Stimulated activated CD4-positive, alpha-beta T cell treated with anti-CD3 and anti-CD28 coated beads, Interleukin-1b, Interleukin-23, amount 100 ng/mL, for 24 hours (primary cell): ENCODE measurements at places on chromosomes 6 and 20.

- no peak for DNase-seq
These were observed 36.4 kb upstream of the KHDC1 start for GRCh38 chr6:73299151-73299971.

GRCh38 chr20:22719167-22719591 lies 134.8 kb upstream of the FOXA2 start:
- DNase-seq = no peak

DNA sequence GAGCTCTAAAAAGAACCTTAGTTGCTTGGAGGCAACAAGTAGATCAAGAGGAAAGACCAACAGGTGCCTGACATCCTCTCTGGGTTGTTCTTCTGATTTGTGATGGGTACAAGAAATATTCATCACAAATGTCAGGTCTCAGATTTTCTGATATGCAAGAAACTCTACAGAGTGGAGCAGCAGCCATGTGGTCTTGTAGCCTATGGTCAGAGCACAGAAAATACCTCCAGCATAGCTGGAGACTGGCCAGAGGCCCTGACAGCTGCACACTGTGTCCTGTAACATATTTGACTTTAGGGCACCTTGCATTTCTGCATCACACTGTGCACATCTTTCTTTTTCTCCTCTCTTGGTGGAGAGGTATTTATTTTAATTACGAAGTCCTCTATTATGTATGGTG lies 116.3 kb downstream of the GMPR start:
- no peak for DNase-seq

- DNase-seq = no peak
These were observed 32.9 kb upstream of the PRSS35 start for GRCh38 chr6:83479389-83479788.

GRCh38 chr6:111096246-111096645 lies 8.9 kb downstream of the SLC16A10 start:
- peak; percentile 12 for DNase-seq

GRCh38 chr6:150076196-150076893 lies 7.4 kb upstream of the ULBP3 start:
- no peak for DNase-seq

- no peak for DNase-seq
These were observed 839.4 kb downstream of the MAFB start for GRCh38 chr20:39849664-39850063.

DNA sequence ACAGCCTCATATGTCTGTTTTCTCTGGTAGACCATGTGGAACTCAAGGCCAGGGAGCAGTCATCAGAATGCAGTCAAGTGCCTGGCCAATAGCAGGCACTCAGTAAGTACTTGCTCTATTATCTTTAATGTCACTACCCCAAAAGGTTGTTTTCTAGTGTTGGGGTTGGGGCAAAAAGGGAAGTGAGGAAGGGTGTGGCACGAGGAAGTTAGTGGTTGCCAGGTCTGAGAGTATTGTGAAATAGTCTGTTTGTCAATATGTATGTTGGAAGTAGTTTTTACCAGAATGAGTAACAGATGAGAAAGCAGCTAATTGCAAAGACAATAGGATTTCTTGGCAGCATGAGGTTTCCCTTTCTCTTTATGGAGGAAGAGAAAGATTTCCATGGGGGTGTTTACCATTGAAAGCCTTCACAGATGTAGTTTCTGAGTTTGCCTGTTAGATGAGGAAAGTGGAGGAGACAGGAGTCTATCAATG lies 59.5 kb upstream of the ARMH2 start:
- no peak for DNase-seq

GRCh38 chr20:31543966-31544598 lies 29.8 kb downstream of the HM13 start:
- DNase-seq = no peak

GRCh38 chr6:118485601-118486550 lies 62.2 kb upstream of the PLN start:
- no peak for DNase-seq

- DNase-seq = no peak
These were observed 172.4 kb downstream of the GJA10 start for GRCh38 chr6:90066697-90067096.

DNA sequence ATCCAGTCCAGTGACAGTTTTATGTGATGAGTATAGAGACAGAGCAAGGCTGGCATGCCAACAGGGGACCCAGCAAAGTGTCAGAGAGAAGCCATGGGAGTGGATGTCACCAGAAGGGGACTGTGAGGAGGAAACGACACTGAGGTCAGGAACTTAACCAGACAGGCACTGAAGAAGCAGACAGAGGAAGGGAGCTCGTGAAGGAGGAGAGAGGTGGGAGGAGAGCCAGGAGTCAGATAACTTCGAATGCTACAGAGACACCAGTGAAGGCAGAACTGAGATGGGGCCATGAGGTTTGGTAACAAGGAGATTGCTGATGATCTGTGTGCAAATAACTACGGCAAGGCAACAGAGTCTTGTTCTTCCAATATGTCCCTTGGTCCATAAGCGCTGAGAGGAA lies 211.1 kb upstream of the FOXA2 start:
- no peak for DNase-seq

- no peak for DNase-seq
These were observed 57.0 kb upstream of the STX16 start for GRCh38 chr20:58593880-58594638.

DNA sequence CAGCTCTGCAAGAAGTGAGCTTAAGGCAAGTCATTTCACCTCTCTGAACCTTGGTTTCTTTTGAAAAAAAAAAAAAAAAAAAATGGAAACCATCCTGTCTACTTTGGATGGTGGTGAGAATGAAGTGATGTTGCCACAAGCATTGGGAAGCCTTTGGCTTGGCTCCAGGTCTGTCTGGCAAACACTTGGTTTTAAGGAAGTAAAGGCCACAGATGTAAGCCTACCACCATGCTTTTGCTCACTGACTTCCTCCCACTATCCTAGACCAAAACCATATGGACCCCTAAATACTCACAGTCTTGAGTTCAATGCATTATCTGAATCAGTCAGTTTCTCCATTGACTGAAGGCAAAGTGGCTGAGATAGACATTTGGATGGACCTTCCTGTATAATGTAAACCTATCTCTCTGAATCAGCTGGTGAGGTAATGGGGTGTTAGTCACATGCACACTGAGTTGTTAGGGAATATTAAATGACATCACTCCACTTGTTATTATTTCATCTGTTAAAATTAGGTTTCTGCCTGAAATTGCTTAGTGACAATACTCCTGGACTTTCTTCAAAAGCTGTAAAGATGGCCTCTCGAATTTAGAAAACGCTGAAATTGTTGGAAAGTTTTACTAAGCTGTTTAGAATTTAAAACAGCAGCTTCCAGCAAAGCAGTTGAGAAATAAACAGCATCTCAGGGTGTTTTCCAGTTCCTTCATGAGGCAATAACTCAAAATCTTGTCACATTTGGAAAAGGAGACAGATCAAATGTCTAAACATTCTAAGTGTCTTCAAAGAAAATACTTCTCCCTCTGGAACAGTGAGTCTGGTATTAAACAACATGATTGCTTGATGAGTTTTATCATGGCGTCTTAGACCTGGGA lies 833.5 kb downstream of the DHX35 start:
- DNase-seq = no peak

DNA sequence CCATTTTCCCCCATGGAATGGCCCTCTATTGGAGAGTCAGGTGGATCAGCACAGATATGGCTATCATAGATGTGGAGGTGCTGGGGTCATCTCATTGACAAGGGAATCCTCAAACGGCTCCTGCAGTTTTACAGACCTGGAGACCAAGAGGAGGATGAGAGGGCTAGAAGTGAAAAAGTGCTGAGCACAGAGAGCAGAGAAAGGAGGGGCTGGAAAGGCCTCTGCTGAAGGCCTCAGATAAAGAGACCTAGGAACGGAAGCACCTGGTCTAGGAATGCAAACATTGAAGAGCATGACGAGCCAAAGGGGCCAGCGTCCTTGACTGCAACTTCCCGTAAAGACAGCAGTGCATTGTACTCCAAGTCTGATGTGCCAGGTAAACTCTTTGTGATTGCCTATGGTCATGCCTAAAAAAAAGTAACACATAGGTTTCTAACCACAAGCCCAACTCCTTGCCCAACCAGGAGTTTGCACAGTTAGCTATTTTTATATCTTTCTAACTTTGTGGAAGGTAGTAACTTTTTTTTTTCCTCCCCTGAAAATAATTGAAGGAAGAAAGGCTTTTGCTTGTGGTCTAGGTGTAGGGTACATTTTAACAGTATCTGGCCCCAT lies 15.2 kb downstream of the RSPH4A start:
- no peak for DNase-seq

- DNase-seq = no peak
These were observed 1.2 kb downstream of the NAA20 start for GRCh38 chr20:20018366-20018765.

GRCh38 chr20:20463933-20464374 lies 96.0 kb downstream of the INSM1 start:
- no peak for DNase-seq

DNA sequence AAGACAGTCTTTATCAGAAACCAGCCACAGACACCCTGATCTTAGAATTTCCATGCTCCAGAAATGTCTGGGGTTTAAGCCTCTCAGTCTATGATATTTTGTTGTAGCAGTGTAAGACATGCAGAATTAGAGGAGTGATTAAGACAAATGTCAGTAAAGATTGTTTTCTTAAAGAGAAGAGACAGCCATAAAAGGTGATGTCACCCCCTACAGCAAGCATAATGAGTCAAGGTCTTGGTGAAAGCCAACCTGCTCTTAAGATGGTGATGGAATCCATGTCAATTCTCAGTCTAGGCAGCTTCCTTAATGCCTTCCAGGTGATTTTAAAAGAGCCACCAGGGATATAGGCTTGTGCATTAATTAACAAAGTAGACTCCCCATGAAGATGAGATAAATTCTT lies 849.9 kb upstream of the EPHA7 start:
- DNase-seq = no peak

DNA sequence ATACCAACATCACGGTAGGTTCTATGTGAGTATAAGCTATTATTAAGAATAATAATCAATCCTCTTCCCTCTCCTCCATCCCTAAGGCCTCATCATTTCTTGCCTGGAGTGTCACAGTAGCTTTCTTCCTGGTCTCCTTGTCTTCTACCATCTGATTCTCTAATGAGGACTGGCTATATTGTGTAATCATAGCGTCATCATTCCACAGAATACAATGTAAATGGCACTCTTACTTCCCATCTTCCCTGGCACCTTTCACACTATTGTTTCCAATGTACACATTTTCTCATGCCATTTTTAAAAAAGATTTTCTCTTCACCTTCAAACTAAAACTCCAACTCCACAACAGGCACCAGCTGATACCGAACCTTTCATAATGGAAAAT lies 2.2 kb upstream of the BTN3A2 start:
- no peak for DNase-seq

- no peak for DNase-seq
These were observed 15.0 kb upstream of the MAP1LC3A start for GRCh38 chr20:34543463-34544056.

DNA sequence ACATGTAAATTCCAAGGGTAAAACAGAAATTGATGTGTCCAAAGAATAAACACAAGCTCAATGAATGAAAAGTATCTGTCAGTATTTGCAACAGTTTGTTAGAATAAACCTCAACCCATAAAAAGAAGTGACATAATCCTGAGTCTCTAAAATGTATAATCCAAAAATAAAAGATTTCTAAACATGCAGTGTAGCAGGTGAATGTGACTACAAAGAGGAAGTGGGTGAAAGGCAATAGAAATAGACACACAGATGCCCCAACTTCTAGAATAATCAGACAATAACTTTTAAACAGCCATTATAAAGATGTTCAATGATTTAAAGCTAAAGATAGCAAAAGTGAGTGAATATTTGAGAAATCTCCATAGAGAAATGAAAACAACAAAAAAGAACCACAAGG lies 1009.2 kb upstream of the GJE1 start:
- no peak for DNase-seq

GRCh38 chr6:15623276-15624116 lies 39.3 kb downstream of the DTNBP1 start:
- DNase-seq = no peak

- DNase-seq = no peak
These were observed 58.6 kb upstream of the EEF1A1 start for GRCh38 chr6:73579389-73579788.

- DNase-seq = no peak
These were observed 145.2 kb downstream of the COL21A1 start for GRCh38 chr6:56102216-56102615.

DNA sequence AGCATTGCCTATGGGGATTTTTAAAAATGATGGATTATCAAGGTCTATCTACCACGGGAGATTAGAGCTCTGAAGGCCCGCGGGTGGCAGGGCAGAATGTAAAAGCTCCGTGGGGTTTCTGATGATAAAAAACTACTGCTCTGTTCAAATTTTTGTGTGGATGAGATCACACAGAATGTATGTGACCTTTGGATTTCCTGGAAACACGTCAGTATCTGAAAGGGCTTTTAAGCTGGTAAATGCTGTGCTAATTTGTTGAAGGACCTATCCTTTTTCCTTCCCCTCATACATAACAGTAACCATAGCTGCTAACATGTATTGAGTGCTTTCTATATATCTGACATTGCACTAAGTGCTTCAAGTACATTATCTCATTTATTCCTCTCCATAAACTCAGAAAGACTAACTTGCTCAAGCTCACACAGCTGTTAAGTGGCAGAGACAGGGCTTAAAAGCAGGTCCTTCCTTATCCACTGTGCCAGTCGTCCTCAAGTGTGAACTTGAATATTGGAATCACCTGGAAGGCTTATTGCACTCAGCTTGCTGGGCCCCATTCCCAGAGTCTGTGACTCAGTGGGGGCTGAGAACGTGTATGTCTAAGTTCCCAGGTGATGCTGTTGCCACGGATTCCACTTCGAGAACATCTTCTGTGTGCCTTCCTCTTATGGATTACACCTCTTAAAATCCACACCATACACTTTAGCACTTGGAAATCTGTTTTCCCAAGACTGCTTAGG lies 1.9 kb upstream of the TMEM242 start:
- no peak for DNase-seq

DNA sequence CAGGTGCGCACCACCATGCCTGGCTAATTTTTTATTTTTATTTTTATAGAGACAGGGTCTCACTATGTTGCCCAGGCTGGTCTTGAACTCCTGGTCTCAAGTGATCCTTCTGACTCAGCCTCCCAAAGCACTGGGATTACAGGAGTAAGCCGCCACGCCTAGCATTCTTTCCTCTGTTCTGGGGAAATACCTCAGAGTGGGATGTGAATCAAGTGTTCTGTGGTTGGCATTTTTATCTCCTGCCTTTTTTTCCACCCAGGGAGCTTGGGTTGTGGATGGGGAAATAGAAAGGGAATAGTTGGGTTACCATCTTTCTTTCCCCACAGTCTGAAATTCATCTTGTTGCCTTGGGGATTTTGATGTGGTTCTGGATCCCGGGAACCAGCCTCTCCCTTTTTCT lies 24.1 kb downstream of the TFAP2C start:
- DNase-seq = no peak

GRCh38 chr6:39899554-39900295 lies 34.5 kb downstream of the MOCS1 start:
- DNase-seq = no peak

GRCh38 chr6:100283285-100283684 lies 181.4 kb downstream of the SIM1 start:
- DNase-seq = no peak

DNA sequence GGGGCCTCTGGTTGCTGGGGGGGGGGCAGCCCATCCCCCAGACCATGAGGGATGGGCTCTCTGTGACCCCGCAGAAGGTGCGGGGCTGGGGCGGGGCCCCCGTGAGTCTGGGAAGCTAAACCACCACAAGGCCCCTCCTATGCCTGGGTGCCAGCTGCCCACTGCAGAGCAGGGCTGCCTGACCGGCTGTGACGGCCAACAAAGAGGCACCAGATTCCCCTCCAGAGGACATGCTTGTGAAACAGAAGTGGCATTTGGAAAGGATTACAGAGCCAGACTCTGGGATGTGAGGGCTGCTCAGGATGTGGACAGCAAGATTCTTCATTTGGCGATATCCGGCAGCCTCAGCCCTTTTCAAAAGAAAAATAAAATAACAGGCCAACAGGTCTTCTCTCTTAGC lies 16.5 kb upstream of the NTSR1 start:
- no peak for DNase-seq
